ENCODE measurements at places on chromosomes 1 and 21. TPM values are rescaled to one million over a fixed set of nuclear protein-coding genes. Genes with fewer than 3 reads are reported as not detected.

DNA sequence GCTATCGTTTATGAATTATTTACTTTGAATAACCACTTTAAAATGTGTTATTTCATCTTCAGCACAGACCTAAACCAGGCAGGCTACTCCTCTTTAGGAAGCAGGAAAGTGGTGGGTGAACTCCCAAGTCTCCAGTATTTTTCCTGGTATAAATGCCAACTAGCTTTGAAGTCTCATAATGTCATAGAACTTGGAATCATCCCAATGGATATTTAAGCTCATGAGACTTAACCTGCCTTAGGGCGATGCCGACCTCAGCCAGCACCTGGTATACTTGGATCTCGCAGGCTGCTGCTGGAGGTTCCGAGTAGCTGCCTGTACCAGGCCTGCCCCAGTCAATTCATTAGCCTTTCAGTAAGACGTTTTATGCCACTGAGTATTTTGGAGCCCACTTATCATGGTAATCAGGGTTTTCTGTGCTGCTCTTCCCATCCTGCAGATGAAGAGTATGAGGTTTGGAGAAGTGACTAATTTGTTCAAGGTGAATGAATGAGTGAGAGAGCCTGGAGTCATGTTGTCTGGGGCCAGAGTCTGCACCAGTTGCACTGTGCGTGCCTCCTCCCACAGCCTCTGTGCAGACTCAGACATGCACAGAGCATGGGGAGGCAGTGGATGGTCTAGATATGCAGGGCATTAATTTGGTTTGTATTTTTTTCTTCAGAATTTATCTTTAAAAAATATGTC lies 34.9 kb downstream of the VANGL1 start:
- no peak for DNase-seq

GRCh38 chr1:95111014-95111413 lies 6.1 kb upstream of the TLCD4 start:
- DNase-seq: no peak

GRCh38 chr1:74799119-74799657 lies 66.2 kb downstream of the TYW3 start:
- no peak for DNase-seq

DNA sequence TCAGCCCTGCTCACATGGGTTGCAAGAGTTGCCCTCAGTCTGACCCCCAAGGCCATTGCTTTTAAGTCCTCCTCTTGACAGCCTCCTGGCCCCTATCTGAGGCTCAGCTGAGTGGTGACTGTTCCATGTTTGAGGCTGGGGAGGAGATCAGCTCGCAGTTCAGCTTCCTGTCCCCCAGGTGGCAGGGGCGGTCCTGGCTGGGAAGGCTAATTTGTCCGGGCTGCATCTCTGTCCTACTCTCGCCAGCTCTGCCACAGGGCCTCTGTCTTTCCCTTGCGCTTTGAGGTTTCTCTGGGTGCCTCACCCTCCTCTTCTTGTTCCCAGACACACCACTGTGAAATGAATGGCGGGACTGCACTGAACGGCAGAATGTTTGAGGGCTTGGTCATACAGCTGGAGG lies 157.3 kb downstream of the KCNJ6 start:
- no peak for DNase-seq

- DNase-seq: no peak
Observed at GRCh38 chr1:118934706-118935105, 53.4 kb downstream of the TBX15 start.

DNA sequence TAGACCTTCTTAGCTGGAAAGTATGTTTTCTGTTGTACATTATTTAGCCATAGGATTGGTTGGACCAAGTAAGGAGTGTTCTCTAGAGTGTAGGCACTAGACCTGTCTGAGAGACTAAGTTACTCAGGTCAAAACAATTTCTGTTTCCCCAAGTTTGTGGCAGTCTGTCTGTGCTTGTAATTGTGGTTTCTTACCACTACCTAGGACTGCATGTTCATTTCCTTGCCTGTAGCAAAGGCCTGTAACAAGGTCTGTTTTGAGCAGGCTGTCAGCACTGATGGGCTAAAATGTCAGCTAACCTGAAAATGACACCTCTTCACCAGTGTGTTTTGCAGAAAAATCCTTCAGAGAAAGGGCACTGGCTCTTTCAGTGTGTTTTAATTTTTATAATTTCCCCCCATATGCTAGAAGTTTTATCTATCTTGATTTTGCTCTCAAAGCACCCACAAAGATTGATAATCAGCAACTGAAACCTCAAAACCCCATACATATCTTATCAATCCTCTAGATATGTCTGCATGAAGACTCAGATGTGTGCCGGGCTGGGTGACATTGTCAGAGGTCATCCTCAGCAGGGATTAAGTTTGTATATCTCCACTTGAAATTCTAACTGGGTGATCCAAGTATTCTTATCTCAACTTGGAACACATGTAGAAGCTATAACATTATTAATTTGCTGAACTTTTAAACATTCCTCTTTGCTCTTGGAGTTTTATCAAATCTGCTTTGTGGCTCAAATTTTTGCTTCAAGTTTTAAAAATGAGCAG lies 50.7 kb upstream of the ST6GALNAC3 start:
- no peak for DNase-seq

DNA sequence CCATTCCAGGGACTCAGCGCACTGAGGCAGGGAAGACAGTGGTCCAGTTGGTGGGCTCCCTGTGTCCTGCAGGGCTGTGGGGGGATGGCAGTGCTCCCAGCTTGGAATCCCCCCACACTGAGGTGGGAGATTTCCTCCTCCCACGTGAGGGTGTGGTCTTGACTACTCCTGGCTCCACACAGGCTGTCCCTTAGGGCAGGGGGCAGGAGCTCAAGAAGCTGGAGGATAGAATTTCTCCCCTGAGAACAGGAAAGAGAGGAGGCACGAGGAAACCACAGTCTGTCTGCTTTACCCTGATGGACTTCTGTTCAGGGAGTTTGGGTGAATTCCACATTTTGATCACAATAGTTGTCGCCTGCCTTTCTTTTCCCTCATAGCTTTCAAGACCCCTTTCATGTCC lies 62.1 kb downstream of the CACNA1E start:
- no peak for DNase-seq

- no peak for DNase-seq
Observed at GRCh38 chr1:27604579-27605299, 795 bp upstream of the AHDC1 start.

DNA sequence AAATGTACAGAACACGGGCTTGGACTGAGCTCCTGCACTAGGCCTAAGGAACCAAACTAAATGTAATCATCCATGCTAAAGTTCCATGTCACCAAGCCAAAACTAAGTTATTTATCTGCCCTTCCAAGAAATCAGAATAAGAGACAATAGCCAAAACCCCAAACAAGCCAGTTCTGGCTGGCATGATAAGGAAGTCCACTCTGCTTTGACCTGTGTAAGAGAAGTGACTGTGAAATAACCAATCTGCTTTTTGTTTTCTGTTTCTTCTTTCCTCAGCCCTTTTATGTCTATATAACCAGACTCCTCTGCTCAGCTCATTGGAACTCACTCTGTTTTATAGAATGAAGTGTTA lies 15.1 kb downstream of the PLPPR5 start:
- DNase-seq: no peak

DNA sequence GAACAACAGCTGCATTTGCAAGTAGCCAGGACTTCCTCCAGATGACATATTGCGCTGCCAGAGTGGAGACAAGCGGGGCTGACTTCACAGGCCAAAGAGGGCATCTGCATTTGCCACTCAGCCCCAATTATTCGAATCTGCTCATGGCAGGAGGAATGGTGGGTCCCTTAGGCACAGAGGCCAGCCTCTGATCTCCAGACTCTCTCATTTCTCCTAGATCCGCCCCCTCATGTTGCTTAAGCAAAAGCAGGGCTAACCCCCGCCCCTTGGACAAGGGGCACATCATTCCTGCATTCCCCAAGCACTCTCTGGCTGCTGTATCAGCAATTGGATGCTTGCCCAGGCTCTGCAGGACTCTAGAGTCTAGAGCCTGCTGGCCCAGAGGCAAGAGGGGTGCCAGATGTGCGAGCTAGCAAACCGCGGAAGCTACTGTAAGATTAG lies 262.4 kb downstream of the ST6GALNAC3 start:
- DNase-seq: no peak

DNA sequence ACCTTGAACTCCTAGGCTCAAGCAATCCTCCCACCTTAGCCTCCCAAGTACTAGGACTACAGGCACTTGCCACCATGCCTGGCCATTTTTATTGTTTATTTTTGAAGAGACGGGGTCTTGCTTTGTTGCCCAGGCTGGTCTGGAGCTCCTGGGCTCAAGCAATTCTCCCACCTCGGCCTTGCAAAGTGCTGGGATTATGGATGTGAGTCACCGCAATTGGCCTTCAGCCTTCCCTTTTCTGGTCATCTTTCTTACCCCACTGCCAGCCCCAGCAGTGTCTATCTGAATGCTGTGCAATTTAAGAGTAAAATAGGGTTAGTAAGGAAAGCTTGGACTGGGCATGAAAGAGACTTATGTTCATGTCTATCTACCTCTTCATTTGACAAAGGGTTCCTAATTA lies 6.1 kb upstream of the KLF17 start:
- no peak for DNase-seq

- no peak for DNase-seq
Observed at GRCh38 chr1:221801251-221801661, 59.4 kb upstream of the DUSP10 start.

- DNase-seq: no peak
Observed at GRCh38 chr21:20882462-20883407, 115.5 kb upstream of the NCAM2 start.

GRCh38 chr1:94070865-94071264 lies 50.1 kb downstream of the ABCA4 start:
- DNase-seq: no peak

DNA sequence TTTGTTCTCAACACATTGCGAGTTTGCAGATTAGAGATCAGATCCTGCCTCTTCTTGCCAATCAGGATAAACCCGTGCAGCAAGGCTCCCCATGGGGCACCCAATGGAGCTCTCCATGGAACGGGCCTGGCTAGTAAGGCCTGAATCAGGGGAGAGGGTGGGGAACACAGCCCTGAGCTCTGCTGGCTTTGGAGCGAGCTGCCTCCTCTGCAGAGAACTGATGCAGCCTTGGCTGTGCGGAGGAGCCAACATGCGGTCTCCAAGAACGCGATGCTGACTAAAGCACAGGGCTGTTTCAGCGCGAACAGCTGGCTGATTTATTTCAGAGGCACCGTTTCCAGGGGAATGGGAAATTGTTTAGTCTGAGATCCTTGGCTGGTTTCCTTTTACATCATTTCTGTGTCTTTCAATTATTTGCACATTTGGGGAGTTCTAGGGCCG lies 139.7 kb downstream of the TSEN15 start:
- DNase-seq: no peak

DNA sequence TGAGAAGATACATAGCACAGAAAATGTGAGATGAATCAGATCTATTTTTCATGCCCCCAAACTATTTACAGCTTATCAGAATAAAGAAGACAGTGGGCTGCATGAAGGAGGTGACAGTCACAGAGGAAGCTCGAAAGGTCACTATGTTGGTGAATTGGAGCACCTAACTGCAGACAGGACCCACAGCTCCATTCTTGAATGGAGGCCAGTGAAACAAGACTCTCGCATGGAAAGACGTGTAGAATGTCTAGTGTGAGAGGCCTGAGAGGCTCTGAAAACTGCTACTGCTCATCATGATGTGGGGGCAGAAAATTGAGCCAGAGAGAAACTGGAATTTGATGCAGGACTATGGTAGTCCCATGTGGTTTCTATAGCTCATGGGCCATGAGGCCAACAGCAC lies 60.3 kb upstream of the CCDC190 start:
- DNase-seq: no peak

DNA sequence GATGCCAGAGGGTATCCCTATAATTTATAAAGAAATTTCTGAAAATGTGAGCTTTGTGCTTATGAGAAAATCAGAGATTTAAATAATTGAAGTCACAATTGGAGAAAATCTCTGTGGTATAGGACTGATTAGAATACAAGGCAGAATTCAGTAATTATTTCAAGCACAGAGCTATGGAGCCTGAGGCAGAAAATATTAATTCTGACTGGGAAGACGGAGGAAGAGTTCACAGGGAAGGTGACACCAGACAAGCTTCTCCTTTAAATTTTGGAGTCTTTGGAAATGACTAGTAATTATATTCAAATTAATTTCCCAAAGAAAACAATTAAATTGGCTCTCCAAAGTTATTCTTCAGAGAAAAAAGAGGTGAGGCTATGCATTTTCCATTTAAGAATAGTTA lies 121.5 kb downstream of the CHRM3 start:
- DNase-seq: no peak

DNA sequence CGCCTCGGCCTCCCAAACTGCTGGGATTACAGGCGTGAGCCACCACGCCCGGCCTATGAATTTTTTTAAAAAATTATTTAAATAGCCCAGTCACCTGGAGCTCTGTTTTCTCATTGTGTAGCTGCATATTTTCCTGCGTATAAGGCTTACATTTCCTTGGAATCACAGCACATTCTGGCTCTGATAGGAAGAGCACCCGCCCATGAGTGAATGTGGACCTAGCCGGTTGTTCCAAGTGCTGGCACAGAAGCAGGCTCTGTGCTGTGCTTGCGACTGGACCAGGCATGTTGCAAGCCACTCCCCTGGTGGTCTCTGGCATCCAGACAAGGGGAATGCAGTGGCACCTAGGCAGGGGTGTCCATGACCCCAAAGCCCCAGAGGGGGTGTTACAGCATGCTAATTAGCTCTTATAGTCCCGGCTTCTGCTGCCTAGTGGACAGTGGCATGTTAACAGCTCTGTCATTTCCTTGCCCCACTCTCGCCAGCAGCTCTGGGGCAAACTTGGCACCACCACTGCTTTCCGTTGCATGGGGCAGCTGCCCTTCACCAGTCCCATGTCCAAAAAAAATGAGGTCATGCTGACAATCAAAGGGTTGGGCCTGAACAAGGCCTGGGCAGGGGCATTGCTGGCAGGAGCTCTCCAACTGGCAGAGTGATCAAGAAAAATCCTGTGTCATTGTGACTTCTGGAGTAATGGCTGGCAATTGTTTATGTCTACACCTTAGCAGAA lies 5.2 kb upstream of the VTCN1 start:
- no peak for DNase-seq

GRCh38 chr1:53913352-53914033 lies 19.5 kb downstream of the DIO1 start:
- DNase-seq: no peak

DNA sequence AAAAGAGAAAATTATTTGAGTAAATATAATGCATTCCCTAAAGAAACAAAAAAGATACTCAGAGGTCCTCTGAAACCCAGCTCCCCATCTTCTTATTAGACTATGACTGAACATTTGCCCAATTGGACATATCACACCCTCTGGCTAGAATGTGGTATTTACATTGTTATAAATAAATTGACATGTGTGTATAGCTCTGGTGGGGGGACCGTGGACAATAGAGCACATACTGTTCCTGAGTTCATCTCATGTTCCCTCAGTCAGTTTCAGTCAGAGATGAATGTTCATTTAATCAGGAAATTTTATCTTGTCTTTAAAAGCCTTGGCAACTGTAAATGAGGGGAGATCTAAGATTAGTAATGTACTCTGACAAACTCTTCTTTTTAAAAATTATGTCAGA lies 459.3 kb upstream of the ADAMTS5 start:
- no peak for DNase-seq

GRCh38 chr1:180358649-180359048 lies 128.6 kb downstream of the LHX4 start:
- DNase-seq: peak; percentile 25

GRCh38 chr1:10237157-10237539 lies 26.8 kb downstream of the KIF1B start:
- no peak for DNase-seq

IQGAP3 gene
- total RNA-seq: 0.86 TPM

KCNK2 gene
- total RNA-seq: not detected

F3 gene
- 4.0 TPM for total RNA-seq

MRPS14 gene
- total RNA-seq: 23.7 TPM

ASPM gene
- total RNA-seq: 9.0 TPM

PTAFR gene
- total RNA-seq: 28.7 TPM

SMCP gene
- not detected for total RNA-seq

CHODL gene
- total RNA-seq: 12.1 TPM

S100A16 gene
- 86.2 TPM for total RNA-seq

GLUL gene
- total RNA-seq: 1,733 TPM

Measured in spleen (tissue), 13 donors.